ENCODE measurements at places on chromosomes 16 and 17.
A peak's percentile ranks its signal among the peaks of the same experiment; 100 is the strongest.

GRCh38 chr16:4200000-4200780, 41.7 kb downstream of the SRL start:
- DNase-seq = peak; percentile 11

- DNase-seq = no peak
These were observed 20.0 kb downstream of the ACSF3 start for GRCh38 chr16:89113661-89114060.

- no peak for DNase-seq
These were observed 771 bp upstream of the OVCA2 start for GRCh38 chr17:2040942-2041560.

GRCh38 chr17:81252326-81252986, 13.3 kb downstream of the NDUFAF8 start:
- DNase-seq = no peak

- DNase-seq = no peak
These were observed 3.2 kb downstream of the OR2C1 start for GRCh38 chr16:3358871-3359270.

DNA sequence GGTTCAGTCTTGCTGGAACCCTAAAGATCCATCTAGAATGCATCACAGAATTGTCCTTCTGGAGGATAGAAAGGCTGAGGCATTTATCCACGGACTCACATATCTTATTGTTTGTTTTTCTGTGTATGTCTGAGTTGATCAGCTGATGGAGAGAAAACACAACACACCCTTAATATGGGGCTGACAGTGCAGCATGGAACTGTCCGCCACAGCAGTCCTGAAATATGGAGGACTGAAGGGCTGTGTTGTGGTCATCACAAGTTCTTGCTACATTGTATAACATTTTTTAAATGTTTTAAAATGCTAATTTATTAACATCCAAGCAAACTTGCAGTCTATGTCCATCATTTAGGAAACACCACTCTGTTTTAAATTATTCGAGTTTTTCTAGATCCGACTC, 448.9 kb upstream of the ERCC4 start:
- no peak for DNase-seq

DNA sequence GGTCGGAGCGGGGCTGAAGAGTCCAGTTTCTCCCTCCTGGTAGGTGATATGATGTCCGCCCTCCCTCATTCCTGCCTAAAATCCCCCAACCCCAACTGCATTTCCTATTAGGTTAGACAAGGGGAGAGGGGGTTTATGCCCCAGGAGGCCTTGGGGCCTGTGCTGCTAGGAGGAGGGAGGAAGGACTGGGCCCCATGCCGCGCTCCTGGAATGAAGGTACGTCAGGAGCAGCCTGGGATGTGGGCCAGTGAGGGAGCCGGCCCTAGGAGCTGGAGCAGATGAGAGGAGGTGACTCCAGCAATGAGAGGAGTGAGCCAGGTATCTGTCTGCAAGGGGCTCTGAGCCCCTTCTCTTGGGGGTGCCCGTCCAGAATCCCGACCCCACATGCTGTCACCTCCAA, 46.9 kb upstream of the CDC42EP4 start:
- no peak for DNase-seq

DNA sequence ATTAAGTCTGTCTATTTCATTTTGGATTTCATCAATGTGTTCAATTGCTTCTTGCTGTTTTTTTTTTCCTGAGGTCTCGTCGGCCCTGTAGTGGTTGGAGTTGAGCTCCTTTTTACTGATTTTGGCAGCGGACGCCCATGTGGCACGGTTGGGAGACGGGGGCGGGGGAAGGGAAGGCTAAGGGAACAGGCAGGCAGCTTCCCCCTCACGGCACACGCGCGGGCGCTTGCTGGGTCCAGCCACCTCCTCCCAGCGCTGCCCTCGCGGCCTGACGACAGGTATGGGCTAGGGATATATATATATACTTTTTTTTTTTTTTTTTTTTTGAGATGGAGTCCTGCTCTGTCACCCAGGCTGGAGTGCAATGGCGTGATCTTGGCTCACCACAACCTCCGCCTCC, 11.4 kb downstream of the HSF5 start:
- no peak for DNase-seq

- no peak for DNase-seq
These were observed 208.3 kb upstream of the PMFBP1 start for GRCh38 chr16:72380283-72380682.

DNA sequence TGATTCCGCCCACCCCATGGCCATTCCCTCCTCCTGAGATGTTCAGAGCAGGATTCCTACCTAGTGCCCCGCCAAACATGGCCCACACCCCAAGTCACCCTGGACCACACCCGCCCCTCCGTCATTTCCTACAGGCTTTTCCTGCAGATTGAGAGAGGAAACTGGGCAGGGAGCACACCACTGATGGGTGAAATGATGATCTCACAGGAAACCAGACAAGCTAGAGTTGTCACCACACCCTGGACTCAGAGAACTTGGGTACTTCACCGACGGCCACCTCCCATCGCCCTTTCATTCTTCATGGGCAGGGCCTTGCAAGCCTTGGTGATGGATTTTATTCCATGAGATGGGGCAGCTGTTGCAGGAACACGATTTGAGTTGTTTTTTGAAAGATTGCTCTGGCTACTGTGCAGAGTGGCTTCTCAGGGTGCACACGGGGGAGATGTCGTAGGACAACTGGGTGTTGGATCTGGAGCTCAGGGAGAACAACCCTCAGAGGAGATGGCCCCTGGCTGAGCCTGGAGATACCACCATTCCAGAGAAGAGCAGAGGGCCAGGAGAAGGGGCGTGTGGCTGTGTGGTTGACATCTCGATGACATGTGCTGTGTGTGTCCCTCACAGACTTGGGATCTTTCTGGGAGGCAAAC, 7.4 kb upstream of the B9D1 start:
- no peak for DNase-seq

- no peak for DNase-seq
These were observed 20.2 kb downstream of the CDIPT start for GRCh38 chr16:29842732-29843346.
